ENCODE measurements at places on chromosomes 11 and 22.

GRCh38 chr22:41387341-41387740 is 5.6 kb downstream of the TEF start:
- no peak for DNase-seq

DNA sequence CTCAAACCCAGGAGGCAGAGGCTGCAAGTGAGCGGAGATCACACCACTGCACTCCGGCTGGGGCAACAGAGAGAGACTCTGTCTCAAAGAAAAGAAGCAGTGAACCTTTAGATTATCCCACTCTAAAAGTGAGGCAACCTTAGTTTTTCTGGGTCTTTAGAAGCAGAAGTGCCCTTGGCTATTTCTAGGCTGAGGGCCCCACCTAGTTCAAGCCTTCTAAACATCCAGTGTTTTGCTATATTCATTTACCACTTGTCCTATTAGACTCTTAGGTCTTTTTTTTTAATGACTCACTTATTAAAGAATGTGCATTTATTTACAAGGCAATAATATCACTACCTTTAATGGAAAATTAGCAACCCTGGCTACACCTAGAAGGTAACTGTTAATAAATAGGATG is 16.7 kb upstream of the EHF start:
- DNase-seq, result no peak

GRCh38 chr22:30080805-30081204 is 541 bp downstream of the HORMAD2 start:
- DNase-seq, result no peak

- DNase-seq, result no peak
These were observed 24.2 kb downstream of the OR5B17 start for GRCh38 chr11:58334708-58335107.

GRCh38 chr22:17910561-17911311 is 113.6 kb downstream of the MICAL3 start:
- no peak for DNase-seq

DNA sequence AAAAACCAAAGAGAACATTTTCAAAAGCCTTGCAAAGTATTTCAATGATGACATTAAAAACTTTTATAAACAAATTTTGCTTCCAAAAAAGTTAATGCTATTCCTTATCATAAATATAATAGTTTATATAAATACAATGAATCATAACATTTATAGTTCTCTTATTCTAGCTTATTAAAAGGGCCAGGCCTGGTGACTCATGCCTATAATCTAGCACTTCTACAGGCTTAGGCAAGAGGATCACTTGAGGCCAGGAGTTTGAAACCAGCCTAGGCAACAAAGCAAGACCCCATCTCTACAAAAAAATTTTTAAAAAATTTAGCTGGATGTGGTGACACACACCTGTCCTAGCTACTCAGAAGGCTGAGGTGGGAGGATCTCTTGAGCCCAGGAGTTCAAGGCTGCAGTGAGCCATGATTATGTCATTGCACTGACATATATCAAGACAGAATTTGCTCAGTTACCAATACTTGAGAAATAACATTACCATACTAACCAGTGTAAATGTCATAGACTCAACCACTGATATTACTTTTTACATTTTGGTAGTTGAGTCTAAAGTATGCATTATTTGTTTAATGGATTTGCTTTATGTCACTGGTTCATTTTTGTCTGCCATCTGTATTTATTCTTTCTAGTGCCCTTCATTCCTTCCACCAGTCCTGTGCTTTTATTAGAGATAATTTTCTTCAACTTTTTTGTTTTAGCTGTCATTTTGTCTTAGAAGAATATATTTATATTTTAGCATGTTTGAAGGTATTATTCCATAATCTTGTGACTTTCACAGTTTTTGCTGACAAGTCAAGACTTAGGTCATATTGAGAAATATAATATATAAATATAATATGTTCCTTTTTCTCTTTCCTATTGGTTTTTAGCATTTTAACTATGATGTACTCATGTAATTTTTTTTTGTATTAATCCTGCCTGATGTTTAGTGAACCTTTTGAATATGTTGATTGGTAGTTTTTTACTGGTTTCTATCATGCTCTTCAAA is 56.2 kb downstream of the CYP2R1 start:
- DNase-seq, result no peak

DNA sequence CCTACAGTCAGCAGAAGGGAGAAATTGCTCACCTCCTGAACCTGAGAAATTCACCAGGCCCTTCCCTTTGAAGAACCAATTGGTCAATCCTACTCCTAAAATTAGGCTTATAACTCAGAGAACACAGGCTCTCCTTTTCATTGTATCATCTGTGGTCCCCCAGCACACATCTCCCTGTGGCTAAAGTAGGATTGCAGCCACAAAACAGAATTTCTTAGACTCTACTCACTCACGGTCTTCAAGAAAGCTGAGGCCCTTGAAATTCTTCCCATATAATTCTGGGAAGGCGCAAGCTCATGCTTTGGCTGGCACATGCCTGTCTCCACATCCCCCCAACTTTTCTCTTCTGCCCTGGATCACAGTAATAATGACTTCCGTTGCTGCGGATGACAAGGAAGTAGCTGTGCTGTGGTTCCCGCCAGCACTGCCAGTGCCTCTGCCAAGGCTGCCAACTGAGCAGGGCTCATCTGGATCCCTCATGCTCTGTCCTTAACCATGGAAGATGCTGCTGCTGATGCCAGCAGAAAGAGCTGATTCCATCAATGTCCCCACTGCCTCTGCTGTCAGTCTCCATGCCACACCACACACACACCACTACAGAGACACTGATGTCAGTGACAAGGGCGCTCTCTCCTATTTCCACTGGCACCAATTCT is 200.6 kb upstream of the POU2AF2 start:
- DNase-seq, result no peak

- DNase-seq, result no peak
These were observed 14.3 kb upstream of the ALX4 start for GRCh38 chr11:44324222-44324621.

DNA sequence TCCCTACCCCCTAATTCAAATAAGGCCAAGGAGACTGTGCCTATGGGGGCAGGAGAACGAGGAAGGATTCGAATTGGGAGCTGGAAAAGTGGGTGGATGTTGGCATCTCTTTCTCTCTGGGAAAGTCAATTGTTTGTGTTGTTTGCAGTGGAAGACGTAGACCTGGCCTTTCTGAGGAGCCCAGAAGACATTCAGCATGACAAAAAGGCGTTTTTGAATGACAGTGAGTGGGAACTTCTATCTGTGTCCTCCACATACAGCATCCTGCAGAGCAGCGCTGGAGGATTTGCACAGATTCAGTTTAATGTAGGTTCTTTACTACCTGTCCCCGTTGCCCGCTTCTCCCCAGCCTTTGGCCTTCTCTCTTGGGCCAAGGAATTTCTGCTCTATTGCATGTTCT is 28.2 kb downstream of the HTR3B start:
- no peak for DNase-seq
